ENCODE measurements at places on chromosomes 12 and 14.

- DNase-seq = peak; percentile 46
These were observed 29.3 kb upstream of the PNMA1 start for GRCh38 chr14:73743431-73743931.

DNA sequence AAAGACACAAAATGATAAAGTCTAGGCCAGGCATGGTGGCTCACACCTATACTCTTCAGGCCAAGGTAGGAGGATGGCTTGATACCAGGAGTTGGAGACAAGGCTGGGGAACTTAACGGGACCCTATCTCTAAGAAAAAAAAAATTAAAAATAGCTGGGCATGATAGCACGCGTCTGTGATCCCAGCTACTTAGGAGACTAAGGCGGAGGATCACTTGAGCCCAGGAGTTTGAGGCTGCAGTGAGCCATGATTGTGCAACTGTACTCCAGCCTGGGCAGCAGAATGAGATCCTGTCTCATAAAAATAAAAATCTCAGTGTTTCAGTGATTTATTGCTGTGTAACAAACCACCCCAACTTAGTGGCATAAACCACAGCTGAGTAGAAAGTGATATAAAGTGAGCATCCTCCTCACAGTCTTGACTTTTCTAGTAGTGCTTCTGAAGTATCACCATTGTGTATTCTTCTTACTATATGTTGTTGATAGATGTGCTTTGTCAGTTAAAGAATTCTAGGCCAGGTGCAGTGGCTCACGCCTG, 10.6 kb upstream of the ATF1 start:
- no peak for DNase-seq

GRCh38 chr12:101951002-101951670, 73.8 kb downstream of the DRAM1 start:
- DNase-seq = no peak

- no peak for DNase-seq
These were observed 21.9 kb downstream of the TMEM132C start for GRCh38 chr12:128288896-128289295.

DNA sequence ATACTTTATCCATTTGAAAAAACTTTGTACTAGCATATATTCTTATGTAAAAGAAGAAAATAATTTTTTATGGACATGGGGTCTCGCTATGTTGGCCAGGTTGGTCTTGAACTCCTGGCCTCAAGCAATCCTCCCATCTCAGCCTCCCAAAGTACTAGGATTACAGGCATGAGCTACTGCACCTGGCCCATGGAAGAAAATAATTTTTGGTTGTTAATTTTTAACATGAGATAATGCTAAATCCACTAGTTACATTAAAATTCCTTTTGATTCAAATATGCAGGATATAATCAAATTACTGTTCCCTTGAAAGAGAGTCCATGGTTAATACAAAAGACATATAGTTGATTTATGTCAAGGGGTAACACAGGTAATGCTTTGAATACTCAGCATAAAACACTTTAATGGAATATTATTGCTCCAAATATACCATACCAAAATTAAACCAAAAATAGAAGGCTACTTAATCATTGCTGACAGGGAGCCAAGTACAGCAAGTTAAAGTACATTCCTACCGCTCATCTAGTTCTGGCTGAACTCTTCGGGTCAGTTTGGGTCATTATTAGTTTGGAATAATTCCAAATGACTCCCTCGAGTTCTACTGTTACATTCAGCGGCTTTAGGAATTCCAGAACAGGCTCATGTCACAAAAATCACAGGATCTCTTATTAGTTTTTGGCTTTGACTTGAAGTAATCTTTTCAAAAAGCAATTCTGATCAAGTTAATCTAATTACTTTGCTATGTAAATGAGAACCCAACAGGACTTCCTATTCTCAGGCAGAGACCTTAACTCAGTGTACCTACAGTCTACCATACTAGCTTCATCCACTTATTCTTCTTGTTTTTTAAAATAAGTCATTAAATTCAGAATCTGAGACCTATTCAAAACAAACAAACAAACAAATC, 6.1 kb downstream of the SOS2 start:
- peak; percentile 96 for DNase-seq

GRCh38 chr12:9378430-9378835, 170.2 kb upstream of the PZP start:
- DNase-seq = no peak

- DNase-seq = no peak
These were observed 29.8 kb upstream of the LIN7A start for GRCh38 chr12:80967565-80967964.

- DNase-seq = no peak
These were observed 32.9 kb downstream of the NIN start for GRCh38 chr14:50798048-50798421.

DNA sequence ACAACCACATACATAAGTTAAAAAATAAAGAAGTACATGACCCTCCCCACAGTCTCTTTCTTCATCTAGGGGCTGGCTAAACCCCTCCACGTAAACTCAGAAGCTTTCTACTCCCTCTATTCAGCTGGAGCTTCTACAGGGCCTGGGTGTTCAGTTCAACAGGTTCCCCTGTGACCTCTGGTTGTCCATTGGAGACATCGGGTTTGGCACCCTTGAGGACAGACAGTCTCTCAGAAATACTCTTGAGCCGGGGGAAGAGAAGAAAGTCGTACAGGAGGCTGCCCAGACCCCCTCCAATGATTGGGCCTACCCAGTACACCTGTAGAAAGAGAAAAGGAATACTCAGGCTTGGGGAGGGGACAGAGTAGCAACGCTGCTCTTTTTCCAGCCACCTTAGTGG, 1.9 kb upstream of the TIMELESS start:
- DNase-seq = no peak

DNA sequence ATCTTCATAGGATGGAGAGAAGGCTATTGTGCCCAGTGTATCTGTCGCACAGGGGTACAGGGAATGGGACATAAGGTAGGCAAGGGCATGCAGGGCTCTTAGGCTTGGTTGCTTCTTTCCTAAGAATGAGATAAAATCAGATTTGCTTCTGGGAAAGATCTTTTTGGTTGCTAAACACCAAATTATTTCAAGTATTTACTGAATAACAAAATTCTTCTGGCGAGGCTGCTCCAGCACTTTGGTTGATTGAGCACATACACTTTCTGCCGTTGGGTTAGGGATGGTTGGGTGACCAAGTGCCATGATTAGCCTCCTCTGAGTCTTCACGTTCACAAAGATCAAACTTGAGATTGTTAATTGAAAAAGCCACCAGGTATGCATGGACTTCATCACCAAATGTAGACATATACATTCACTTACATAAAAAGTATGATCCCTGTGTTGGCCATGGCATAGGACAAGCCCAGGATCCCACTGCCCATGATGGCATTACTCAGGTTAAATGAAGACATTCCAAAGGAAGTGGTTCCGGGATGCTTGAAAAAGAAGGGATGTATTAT, 38.2 kb downstream of the SLC38A4 start:
- peak; percentile 78 for DNase-seq

- DNase-seq = peak; percentile 56
These were observed 23.0 kb downstream of the KLRK1 start for GRCh38 chr12:10366875-10367274.

DNA sequence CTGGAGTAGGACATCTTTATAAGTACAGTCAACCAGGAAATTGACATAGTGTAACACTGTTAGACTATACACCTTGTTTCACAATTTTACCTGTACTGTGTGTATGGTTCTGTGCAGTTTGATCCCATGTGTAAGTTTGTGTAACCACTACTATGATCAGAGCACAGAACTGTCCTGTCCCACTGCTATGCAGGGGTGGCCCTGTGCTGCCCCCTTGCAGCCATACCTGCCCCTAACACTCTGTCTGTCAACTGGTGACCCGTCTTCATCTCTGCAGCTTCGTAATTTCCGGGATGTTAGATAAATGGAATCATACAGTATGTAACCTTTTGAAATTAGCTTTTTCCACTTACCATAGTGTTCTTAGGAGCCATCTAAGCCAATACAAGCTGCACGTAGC, 58.7 kb upstream of the RD3L start:
- no peak for DNase-seq

- peak; percentile 60 for DNase-seq
These were observed 17.7 kb upstream of the C1S start for GRCh38 chr12:7042842-7043241.

DNA sequence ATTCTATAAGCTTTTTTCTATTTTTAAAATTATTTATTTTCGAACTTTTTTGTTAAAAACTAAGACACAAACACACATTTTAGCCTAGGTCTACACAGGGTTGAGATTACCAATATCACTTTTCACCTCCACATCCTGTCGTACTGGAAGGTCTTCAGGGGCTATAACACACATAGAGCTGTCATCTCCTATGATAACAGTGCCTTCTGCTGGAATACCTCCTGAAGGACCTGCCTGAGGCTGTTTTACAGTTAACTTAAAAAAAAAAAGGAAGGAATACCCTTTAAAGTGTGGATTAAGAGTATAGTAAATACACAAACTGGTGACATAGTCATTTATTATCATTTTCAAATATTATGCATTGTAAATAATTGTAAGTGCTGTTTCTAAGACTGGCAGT, 43.0 kb downstream of the RASSF8 start:
- DNase-seq = no peak

DNA sequence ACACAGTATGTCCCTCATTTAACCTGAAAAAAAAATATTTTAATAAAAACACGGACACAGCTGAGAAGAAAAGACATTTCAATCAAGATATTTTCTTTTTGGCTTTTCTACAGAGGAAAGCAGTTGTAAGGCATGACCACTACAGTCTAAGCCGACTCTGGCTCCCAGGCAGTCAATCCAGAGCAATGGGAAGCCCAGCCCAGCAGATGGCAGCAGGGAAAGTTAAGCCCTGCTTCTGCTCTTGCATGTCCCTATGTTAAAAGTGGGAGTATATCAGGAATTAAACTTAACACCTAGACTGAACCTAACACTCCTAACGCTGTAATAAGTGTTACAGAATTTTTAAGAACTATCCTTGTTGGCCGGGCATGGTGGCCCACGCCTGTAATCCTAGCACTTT, 19.5 kb upstream of the HAL start:
- peak; percentile 39 for DNase-seq

GRCh38 chr14:68487805-68488590, 304.9 kb downstream of the ZFP36L1 start:
- peak; percentile 75 for DNase-seq

- no peak for DNase-seq
These were observed 62.8 kb downstream of the TMCC3 start for GRCh38 chr12:94587266-94588241.

DNA sequence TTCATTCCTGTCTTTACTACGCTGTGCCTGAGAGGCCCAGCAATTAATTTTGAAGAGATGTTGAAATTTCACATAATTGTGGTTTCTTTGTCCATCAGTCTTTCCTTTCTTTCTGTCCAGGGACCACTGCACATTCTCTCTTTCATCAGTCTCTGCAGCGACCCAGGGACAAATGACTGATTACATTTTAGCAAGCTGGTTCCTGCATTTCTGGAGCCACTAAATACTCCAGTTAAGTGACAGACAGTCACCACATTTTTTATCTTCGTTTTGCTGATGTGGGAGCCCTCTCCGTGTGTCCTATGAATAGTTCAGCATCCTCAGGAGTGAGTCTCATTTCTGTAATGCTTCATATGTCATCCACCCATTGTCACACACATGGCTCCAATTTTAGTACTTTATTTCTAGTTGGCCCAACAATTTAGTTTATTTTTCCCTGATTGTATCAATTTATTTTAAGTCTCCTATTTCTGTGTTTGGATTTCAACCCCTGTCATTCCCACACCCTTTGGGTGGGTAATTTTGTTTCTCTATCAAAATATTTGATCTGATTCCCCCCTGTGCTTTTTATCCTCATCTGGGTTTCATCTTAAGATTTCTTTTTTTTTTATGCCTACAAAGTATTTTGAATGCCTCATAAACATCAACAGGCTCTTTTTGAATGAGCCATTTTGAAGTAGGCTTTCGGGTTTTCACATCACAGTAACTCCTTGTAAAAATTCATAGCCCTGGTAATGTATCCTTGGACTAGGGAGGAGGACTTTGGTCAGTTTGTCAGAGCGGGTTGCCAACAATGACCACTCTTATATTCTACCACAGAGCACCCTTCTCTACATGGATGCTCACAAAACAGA, 1196.5 kb downstream of the GALC start:
- DNase-seq = peak; percentile 84

DNA sequence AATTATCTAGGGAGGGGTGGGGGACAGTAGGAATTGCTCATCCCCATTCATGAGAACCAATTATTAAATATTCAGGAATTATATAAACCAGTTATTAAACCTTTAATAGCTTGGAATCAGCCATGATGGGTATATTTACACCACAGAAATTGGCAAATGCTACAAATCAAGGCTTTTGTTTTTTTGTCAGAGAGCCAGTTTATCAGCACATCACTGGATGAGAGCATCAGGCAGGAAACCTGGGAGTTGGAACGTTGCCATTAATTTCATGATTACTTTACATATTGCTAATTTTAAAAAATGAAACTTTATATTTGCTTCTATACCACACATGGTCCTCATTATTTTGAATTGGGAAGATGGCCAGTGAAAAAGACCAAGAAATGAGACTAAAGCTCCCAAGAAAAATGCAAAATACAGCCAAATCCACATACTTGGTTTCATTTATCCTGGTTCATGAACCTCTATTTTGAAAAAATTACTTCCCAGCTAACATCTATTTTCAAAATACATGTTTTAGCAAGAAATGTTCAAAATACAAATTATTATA, 48.4 kb downstream of the ATL1 start:
- DNase-seq = peak; percentile 42

- DNase-seq = peak; percentile 29
These were observed 14.9 kb downstream of the AKAP6 start for GRCh38 chr14:32343926-32344430.

- DNase-seq = peak; percentile 75
These were observed 44.5 kb downstream of the FOXA1 start for GRCh38 chr14:37550511-37550910.

GRCh38 chr12:110694330-110694901, 5.5 kb upstream of the HVCN1 start:
- DNase-seq = no peak

DNA sequence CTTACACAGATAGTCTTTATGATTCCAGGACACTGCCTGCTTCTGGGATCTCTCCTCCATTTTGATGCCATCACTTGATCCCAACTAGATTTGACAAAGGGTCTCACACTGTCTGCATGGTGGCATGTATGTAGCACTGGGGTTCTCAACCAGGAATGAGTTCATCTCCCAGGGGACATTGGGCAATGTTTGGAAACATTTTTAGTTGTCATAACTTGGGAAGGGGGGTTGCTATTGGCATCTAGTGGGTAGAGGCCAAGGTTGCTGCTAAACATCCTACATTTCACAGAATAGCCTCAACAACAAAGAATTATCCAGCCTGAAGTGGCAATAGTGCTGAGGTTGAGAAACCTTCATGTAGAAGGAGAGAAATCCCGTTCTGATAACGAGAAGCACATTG, 376.2 kb downstream of the DPF3 start:
- DNase-seq = no peak

- DNase-seq = no peak
These were observed 49.3 kb downstream of the DLK1 start for GRCh38 chr14:100775831-100776591.

GRCh38 chr14:54787261-54787660, 115.4 kb downstream of the GCH1 start:
- DNase-seq = no peak
